ENCODE measurements at places on chromosomes 12 and 14. TPM values are rescaled to one million over a fixed set of nuclear protein-coding genes. Genes with fewer than 3 reads are reported as not detected.

DNA sequence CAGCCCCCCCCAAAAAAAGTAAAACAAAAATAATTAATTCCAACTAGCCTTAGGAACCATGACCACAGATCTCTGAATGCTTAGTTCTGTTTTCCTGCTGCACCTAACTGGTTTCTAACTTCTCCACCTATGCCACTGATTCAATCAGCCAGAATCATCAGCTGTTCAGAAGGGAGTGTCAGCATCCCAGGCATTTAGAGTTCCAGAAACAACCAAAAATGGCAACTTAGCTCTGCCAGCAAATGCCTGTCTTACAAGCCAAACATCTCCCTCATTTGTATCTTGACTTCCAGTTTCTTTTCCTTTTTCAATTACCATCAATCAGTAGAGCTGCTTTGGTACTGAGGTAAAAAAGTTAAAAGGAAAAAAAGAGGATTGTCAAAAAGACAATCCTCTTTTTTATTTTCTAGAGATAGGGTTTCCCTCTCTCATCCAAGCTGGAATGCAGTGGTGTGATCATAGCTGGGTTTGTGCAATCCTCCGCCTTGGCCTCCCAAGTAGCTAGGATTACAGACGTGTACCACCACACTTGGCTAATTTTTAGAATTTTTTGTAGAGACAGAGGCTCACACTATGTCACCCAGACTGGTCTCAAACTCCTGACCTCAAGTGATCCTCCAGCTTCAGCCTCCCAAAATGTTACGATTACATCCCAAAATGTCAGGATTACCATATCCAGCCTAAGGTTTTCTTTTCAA, 45.2 kb upstream of the ISM2 start:
- DNase-seq: no peak

GRCh38 chr12:119446459-119446858, 111.9 kb downstream of the CCDC60 start:
- DNase-seq: peak; percentile 62

DNA sequence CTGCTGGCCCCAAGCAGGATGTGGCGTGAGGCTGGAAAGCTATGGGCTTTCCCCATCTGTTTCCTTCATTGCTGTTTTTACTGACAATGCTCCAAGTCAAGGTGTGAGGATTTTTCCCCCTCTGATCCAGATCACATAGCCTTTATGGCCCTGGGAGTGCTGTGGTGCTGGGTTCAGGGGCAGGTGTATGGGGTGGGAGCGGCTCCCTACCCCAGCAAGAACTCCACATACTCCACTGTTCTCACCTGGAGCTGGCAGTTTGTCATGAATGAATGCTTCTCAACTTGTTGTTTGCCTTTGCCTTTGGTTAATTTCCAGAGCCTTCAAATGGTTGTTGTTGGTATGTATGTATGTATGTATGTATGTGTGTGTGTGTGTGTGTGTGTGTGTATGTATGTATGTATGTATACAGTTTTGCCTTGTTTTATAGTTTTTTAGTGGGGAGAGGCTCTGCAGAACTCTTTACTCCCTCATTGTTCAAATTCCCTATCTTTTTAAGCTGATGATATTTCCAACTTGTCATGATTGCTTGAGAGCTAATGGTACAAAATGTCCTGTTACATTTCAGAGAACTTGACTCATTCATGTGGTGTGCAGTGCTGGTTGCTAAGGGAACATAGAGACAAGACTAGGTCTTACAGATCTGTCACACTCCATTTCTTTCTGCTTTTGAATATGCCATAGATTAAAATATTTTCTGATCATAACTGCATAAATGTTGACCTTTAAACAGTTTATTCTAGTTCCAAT, 36.6 kb upstream of the ASPG start:
- peak; percentile 97 for DNase-seq

DNA sequence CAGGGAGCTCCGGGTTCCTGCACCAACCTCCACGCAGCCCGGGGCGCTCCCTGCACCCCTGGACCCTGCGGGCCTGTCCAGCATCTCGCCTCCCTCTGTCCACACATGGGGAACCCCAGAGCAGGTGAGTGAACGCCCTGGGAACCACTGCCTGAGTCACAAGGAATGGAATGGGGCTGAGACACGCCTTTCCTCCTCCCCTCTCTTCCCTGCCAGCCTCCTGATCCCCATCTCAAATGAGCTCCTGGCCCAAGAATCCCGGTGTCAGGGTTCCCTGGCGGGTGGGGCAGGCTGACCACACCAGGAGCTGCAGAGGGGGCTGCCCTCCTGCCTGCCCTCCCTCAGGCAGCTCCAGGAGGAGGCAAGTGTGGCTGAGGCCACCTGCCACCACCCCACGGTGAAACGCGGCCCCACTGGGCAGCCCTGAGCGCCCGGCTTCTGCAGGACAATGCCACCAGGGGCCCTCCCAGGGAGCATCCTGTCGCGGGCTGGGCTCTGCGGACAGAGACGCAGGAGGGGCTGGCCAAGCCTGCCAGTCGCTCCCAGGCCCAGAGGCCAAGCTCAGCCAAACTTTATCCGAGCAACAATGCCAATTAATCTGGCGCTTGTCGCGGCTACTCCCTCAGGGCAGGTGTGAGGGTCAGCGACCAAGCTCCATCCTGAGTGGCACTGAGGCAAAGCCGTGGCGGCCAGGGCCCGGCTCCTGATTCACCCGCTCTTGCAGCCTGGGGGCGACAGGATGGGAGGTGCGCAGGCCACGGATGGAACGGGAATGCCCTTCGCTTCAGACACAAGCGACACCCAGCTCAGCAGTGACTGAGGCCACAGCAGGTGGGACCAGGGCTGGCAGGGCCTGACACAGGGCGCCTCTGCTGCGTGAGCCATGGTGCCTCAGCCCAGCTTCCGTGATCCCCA, 44.3 kb downstream of the GALNT9 start:
- DNase-seq: no peak

DNA sequence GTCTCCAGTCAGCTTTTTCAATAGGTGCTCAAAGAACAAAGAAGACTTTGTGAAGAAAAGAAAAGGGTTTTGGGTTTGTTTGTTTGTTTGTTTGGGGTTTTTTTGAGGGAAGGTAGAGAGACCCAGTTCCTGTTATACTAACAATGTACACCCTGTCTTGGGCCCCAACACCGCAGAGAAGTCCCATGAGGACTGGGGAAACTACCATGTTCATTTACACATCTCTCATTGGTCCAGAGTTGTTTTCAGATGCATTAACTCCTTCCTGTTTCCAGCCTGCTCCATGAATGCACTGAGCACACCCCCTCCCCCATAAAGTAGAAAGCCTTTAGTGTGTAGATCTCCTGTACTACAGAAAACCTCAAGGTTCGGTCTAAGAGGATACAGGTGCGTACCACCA, 51.1 kb upstream of the SLC8A3 start:
- DNase-seq: no peak

GRCh38 chr14:58071341-58071740, 80.7 kb downstream of the ARMH4 start:
- DNase-seq: no peak

DNA sequence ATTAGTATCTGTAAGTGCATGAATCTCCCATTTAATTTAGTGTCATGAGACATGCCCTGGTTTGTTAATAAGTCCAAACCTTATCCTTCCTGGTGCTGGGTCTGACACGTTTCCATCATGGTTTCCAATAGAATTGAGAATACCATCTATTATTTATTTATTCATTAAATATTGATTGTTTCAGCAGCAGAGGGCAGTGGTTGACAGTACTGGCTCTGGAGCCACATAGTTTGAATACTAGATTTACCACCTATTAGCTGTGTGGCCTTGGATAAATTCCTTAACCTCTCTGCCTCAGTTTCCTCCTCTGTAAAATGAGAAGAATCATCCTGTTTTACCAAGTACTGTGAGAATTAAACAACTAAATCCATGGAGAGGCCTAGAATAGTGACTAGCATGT, 941 bp upstream of the STAB2 start:
- DNase-seq: no peak

- DNase-seq: no peak
Observed at GRCh38 chr12:131105736-131106348, 152.1 kb downstream of the ADGRD1 start.

DNA sequence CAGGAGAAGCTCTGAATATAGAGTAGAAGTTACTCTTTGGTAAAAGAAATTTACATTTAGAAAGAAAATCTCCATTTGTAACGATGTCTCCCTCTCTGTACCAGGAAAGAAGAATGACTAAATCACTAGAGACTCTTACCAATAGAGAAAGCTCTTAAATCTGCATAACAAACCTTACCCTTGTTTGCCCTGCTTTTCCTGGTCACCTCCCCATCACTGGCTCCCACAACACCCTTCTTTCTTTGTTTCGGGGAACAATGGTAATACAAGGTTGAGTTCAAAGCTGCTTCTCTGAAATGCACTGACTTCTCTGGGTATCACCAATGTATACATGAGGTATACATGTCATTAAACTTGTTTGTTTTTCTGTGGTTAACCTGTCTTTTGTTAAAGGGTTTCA, 351.1 kb upstream of the FLRT2 start:
- DNase-seq: no peak

DNA sequence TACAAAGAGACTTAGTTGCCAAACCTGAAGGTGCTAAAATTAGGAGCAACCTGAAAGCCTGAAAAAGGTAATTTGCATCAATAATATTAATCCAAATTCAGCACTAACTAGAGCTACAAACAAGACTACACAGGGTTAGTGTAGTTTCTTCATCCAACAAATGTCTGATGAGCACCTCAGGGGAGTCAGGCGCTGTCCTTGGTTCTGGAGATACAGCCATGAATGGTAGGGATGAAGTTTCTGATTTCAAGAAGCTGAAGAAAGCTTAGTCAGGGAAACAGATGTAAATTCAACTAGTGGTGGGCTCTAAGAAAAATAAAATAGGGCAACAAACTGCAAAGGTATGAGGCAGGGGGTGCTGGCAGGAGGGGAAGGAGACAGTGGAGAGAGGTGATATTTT, 266.3 kb downstream of the GLT1D1 start:
- no peak for DNase-seq

DNA sequence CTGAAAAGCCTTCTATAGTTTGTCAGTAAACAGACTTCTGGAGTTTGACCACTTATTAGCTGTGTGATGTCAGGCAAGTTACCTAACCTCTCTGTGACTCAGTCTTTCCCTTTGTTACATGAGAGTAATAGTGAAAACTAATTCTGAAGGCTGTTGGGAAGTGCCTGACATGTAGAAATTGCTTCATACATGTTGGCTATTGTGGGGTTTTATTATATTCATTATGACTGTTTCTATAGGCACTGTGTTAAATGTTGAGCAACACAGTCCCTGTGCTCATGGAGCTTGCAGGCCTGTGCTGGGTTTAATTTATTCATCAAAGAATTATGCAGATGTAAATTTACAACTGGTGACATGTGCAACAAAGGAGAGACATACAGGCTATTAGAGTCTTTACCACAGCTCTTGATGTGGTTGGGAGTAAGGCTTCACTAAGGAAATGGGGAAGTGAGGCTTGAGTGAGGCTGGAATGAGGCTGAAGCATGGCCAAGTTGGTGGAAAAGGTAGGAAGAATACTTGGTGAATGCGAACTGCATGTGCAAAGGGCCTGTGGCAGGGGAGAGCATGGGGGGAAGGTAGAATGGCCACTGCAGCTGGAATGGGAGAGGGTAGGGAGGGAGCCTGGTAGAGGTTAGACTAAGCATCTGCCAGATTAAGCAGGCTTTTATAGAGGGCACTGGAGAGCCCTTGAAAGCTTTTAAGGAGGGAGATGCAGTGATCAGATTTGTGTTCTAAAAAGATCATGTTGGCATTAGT, 236.4 kb upstream of the CRY1 start:
- DNase-seq: no peak

Gene PLBD1
- total RNA-seq: 0.06 TPM

Gene TM7SF3
- total RNA-seq: 60.0 TPM

Gene TRPV4
- not detected for total RNA-seq

Gene SCNN1A
- 0.32 TPM for total RNA-seq
